Thoracic aorta (tissue), 2 donors: ENCODE measurements at places on chromosomes 11 and 22. TPM values are rescaled to one million over a fixed set of nuclear protein-coding genes. Genes with fewer than 3 reads are reported as not detected.

- H3K4me3 ChIP-seq = no peak overlapping the region
- no peak for DNase-seq
- H3K27me3 ChIP-seq = no peaks in the 10 kb centered on the region
- no peak overlapping the region for H3K27ac ChIP-seq
- H3K36me3 ChIP-seq = peaks cover 3% of the 10 kb centered on the region
- H3K4me1 ChIP-seq = peaks cover 19% of the 10 kb centered on the region
Observed at GRCh38 chr11:64314805-64315561, 2.4 kb downstream of the TRMT112 start.

- no peaks in the 10 kb centered on the region for H3K4me1 ChIP-seq
- no peaks in the 10 kb centered on the region for H3K27me3 ChIP-seq
- no peak overlapping the region for H3K27ac ChIP-seq
Observed at GRCh38 chr22:33772745-33773144, 147.5 kb downstream of the LARGE1 start.

- H3K27ac ChIP-seq = peak overlapping the region; percentile 91
- no peak for DNase-seq
- H3K27me3 ChIP-seq = no peaks in the 10 kb centered on the region
- H3K36me3 ChIP-seq = no peaks in the 10 kb centered on the region
Observed at GRCh38 chr22:19942157-19943081, 801 bp upstream of the TXNRD2 start.

DNA sequence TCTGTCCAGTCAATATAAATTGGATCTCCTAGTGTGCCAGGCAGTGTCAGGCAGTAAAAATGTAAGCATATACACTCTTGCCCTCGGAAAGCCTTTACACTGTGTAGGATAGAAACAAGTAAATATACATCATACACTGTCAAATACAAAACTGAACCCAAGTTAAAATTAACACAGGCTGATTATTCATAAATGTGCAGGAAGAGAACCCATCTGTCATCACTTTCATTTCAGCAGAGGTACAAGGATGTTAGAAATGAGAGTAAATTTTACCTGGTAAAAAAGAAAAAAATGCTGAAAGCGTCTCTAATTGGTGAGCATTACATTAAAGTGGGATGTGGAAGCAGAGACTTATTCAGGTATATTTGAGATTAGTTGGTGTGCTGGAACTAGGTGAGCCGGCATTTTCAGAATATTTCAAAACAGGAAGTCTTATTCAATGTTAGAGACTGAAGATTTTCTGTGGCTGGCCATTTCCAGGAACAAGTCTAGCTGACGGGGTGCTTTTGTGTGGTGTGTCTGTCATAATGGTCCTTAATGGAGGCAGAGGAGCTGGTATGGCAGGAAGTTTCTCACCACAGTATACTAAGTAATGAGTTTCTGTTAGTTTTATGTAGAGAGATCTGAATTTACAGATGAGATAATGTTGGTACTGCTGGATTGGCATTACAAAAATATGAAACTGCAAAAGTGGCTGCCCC lies 192.6 kb downstream of the CASP12 start:
- no peaks in the 10 kb centered on the region for H3K4me1 ChIP-seq
- H3K36me3 ChIP-seq = no peaks in the 10 kb centered on the region
- H3K4me3 ChIP-seq = no peak overlapping the region
- no peaks in the 10 kb centered on the region for H3K27me3 ChIP-seq

- H3K4me3 ChIP-seq = no peak overlapping the region
- DNase-seq = no peak
- H3K4me1 ChIP-seq = peaks cover 36% of the 10 kb centered on the region
Observed at GRCh38 chr11:61698173-61698948, 18.2 kb downstream of the DAGLA start.

The OR10A6 gene
- total RNA-seq = not detected

The GAL3ST1 gene
- 1.5 TPM for total RNA-seq

The OR10D3 gene
- total RNA-seq = not detected
